Kidney glomerular epithelial cell (primary cell): ENCODE measurements at places on chromosomes 7 and 10.

GRCh38 chr10:122504610-122504950 lies 43.2 kb downstream of the HTRA1 start:
- DNase-seq, result peak; percentile 67

GRCh38 chr7:33448035-33448434 lies 318.7 kb downstream of the BBS9 start:
- DNase-seq, result no peak

- no peak for DNase-seq
Measured at GRCh38 chr10:43440463-43441134, 3.7 kb downstream of the ZNF487 start.

DNA sequence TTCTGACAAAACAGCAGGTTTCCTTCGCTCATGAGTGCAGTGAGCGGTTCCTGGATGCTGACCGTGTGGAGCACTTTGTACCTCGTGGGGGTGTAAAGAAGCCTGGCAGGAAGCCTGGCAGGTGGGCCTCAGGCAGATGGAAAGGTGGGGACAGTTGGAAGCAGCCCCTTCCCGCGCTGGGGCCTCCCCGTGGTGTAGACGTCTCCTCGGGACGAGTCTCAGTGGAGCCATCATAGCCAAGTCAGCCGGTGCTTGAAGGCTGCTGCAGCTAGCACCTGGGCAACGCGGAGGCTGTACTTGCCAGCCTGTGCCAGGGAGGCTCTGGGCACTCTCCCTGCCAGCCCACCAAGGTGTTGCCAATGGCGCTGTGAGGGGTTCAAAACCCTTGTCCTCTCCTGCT lies 154.5 kb downstream of the WDR37 start:
- DNase-seq, result no peak

- no peak for DNase-seq
Measured at GRCh38 chr10:9060314-9060713, 1005.8 kb downstream of the GATA3 start.

DNA sequence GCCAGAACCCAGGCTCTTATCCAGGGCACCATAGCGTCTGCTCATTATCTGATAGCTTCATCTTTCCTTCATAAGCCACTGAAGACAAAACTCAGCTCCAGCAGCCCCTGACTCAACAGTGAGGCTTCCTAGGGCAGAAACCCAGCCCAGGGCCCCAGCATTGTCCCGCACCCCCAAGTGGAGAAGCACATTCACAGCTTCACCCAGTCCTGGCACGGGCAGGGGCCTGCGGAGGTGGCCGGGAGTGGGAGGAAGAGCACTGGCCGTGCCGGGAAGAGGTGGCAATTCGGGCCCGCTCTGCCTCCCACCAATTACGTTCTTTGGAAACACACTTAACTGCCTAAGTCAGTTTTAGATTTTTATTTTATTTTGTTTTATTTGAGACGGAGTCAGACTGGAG lies 10.3 kb upstream of the CALML5 start:
- DNase-seq, result no peak

GRCh38 chr7:106167439-106168136 lies 55.5 kb upstream of the SYPL1 start:
- DNase-seq, result no peak
